NCI-H2107 (cell line): ENCODE measurements at places on chromosomes 5 and 9.

- DNase-seq, result no peak
These were observed 28.7 kb downstream of the LCP2 start for GRCh38 chr5:170268884-170269283.

DNA sequence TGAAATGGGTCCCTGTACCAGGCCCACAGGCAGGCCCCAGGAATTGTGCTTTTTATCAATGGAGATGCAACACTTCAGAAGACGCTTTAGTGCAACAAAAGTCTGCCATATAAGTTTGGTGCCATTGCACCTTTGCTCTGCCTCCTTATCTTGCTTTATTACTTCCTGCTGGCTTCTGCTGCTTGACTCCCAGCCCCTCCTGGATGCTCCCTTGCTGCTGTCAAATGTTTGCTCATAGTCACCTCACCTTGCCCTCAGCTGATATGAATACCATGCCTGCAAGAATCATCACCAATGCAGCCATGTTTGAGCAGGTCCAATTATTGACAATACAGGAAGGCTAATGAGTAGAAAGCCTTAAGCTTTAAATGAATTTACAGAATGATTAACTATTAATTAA is 25.4 kb downstream of the MEGF10 start:
- no peak for DNase-seq

DNA sequence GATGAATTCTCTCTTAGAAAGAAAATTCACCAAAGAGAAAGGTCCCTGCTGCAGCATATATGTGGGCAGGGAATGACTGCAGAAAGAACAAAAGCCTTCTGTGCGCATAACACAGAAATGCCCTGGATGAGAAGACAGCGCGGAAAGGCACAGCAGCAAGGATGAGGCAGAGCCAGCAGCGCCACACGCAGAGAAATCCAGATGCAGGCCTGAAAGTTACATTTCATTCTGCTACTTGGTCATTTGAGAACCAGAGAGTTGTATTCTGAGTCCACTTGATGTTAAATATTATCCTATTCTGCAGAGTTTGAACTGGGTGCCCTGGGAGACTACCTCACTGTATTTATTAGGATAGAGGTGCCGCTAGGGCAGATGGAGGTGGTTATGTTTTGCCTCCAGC is 68.5 kb downstream of the GLDC start:
- DNase-seq, result no peak

- DNase-seq, result no peak
These were observed 24.9 kb upstream of the C5orf63 start for GRCh38 chr5:127098241-127098640.

DNA sequence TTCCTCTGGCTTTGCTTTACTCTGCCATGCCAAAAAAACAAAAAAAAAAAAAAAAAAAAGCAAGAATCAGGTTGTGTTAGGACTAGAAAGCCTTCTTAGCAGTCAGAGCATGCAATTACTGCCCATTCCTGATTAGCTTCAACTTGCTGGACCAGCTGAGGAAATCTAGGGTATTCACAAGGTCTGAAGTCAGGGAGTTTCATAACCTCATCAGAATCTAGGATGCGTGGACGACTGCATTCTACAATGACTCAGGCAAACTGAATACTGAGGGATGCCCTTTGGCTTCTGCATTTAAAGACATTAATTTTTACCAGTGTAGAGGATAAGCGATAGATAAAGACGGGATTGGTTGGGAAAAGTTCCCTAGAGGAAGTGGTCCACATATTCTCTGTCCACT is 39.2 kb upstream of the SHOC1 start:
- DNase-seq, result no peak

DNA sequence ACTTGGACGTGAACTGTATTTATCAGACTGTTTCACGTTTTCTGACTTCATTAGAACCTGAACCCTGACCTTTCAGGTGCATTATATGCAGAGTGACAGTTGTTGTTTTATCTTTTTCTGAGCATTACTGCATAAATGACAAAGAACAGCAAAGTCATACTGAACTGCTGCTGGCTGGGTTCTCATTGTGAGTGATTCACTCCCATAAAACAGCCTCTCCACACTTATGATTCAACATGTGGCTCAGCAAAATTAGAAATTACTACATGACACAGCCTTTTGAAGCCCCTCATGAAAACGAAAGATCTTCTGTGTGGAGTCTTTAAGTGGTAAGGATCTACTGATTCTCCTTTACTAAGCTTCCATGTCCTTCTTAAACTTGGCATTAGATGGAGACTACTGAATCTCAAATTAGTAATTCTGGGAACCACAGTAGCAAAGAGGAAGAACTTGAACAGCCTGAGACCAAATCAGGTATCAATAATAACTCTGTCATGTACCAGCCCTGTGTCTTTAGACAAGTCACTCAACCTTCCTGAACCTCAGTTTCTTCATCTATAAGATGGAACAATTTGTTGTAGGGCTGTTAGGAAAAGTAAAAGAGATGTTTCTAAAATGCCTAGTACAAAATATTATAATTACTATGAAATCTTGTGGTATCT is 172.3 kb upstream of the GNA14 start:
- no peak for DNase-seq

DNA sequence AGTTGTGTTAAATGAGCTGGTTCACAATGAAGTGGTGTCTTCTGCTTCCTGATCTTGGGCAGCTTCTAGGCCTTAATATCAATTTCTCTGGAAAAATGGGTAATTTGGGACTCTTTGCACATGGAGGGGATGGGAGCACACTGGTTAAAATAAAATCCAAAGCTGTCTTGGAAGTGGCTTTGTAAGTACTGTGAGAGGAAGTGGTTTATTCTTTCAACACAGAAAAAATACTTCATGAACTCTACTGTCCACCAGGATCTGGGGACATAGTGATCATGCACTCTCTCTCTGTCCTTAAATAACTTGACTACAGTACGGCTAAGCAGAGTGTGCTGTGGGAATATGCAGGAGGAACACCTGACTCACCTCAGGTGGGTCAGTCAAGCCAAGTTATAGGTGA is 2.4 kb downstream of the PCYOX1L start:
- no peak for DNase-seq

GRCh38 chr9:2764353-2764752 is 47.0 kb downstream of the KCNV2 start:
- DNase-seq, result no peak

- DNase-seq, result no peak
These were observed 16.9 kb downstream of the HMGXB3 start for GRCh38 chr5:150017226-150018005.

- DNase-seq, result no peak
These were observed 12.6 kb upstream of the EGR1 start for GRCh38 chr5:138452720-138453119.

GRCh38 chr5:17219006-17219422 is 1.6 kb downstream of the BASP1 start:
- DNase-seq, result peak; percentile 63
